ENCODE measurements at places on chromosomes 6 and 20.

GRCh38 chr20:8388707-8389106 is 256.6 kb downstream of the PLCB1 start:
- DNase-seq = no peak

DNA sequence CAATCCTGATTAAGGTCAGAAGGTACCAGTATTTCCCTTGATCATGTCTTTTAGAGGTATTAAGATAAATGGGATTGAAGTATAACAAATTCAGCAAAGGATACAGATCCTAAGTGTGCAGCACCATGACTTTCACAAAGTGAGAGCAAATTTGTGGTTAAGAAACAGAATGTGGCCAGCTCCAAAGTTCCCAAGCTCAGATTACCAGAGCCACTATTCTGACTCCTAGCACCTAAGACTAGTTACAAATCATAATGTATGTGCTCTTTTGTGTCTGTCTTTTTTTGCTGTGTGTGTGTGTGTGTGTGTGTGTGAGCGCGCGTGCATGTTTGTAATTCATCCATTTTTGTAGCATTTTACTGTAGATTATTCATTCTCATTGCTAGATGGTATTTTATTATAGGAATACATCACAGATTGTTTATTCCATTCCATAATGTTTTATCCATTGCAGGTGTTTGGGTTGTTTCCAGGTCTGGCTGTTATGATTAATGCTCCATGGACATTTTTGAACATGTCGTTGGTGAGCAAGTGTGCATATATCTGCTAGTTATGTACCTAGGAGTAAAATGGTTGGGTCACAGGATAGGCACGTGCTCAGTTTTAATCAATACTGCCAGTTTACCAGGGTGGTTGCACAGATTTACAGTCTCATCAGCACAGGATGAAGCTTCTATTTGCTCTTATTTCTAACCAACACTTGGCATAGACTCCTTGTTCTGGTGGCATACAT is 314.0 kb upstream of the JAG1 start:
- DNase-seq = no peak

GRCh38 chr6:53376661-53377226 is 28.0 kb upstream of the ELOVL5 start:
- no peak for DNase-seq

GRCh38 chr6:130132286-130132701 is 90.5 kb downstream of the SAMD3 start:
- DNase-seq = no peak

- DNase-seq = no peak
Measured at GRCh38 chr6:158868122-158868480, 48.9 kb upstream of the EZR start.

- DNase-seq = no peak
Measured at GRCh38 chr6:124131259-124131658, 327.6 kb downstream of the NKAIN2 start.

- DNase-seq = no peak
Measured at GRCh38 chr6:88825856-88826255, 137.6 kb downstream of the RNGTT start.

DNA sequence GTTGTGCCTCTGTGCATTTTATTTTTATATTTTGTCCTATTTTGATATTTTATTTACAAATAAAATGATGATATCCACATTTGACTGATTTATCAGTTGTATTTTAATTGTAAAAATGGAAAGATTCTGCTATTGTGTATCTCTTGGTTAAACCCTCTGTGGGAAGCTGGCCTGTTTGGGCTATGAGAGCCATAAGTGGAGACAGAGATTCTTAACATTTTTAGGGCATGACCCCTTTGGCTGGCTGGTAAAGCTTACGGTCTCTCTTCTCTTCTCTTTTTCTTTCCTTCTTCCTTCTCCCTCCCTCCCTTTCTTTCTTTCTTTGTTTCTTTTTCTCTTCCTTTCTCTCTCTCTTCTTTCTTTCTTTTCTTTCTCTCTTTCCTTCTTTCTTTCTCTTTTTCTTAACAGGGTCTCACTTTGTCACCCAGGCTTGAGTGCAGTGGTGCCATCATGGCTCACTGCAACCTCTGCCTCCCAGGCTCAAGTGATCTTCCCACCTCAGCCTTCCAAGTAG is 172.3 kb upstream of the CDYL start:
- DNase-seq = no peak

DNA sequence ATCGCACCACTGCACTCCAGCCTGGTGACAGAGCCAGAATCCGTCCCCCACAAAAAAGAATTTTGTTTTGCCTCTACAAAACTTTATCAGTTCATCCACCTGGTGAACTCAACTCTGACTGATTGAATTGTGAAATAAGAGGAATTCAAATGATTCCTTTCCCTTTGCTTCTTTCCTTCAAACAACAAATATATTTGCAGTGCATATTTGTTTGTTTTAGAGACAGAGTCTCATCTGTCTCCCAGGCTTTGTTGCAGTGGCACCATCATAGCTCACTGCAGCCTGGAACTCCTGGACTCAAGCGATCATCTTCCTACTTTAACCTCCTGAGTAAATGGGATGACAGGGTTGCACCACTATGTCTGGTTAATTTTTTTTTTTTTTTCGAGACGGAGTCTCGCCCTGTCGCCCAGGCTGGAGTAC is 23.2 kb upstream of the PIM1 start:
- no peak for DNase-seq

DNA sequence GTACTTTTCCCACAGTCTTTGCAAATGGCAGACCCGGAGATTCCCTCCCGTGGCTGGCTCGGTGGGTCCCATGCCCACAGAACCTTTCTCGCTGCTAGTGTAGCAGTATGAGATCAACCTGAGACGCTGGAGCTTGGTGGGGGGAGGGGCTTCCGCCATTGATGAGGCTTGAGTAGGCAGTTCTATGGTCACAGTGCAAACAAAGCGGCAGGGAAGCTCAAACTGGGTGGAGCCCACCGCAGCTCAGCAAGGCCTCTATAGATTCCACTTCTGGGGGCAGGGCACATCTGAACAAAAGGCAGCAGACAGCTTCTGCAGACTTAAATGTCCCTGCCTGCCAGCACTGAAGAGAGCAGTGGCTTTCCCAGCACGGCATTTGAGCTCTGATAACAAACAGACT is 186.0 kb upstream of the KCNK16 start:
- no peak for DNase-seq

DNA sequence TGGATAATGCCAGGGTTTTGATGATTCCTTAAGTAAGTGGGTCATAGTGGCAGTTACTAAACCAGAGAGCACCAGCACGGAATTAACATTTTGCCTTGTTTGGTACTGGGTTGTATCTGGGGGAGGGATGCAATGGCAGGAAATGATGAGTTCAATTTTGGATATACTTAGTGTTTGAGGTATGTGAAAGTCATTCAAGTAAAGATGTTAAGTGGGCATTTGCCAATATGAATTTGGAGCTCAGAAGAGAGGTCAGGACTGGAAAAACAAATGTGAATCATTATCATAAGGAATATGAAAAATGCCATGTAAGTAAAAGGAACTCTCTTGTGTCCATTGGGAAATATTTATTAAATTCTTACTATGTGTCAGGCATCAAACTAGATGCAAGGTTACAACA is 6.2 kb downstream of the PXT1 start:
- DNase-seq = no peak

DNA sequence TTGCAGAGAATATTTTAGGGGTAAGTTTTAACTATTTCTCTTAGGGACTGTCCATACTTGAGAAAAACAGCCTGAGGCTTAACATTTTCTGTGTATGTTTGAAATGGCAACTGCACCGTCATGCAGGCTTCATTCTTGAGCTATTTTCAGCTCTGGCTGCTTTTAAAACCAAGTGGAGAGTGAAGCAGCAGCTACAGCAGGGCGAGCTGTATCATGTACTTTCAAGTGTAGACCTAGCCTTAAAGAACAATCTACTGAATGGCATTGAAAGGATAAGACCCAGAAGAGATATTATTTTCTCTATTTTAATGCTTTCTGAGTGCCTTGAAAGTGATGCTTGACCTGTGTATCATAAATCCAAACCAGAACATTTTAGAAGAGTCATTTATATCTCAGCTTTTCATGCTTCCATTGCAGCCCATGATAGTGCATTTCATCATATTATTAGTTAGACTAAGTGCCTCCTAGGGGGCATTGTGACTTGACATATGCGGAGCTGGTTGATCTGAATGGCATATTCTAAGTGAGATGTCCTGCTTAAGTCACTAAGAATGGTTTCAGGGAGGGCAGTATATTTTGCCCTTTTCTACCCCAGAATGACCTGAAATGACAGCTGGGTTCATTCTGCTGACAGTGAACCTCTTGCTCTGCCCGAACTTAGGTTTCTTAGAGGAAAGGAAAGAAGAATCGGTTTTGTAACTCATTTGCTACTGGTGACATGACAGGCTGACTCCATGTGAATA is 85.3 kb downstream of the NKAIN2 start:
- no peak for DNase-seq

DNA sequence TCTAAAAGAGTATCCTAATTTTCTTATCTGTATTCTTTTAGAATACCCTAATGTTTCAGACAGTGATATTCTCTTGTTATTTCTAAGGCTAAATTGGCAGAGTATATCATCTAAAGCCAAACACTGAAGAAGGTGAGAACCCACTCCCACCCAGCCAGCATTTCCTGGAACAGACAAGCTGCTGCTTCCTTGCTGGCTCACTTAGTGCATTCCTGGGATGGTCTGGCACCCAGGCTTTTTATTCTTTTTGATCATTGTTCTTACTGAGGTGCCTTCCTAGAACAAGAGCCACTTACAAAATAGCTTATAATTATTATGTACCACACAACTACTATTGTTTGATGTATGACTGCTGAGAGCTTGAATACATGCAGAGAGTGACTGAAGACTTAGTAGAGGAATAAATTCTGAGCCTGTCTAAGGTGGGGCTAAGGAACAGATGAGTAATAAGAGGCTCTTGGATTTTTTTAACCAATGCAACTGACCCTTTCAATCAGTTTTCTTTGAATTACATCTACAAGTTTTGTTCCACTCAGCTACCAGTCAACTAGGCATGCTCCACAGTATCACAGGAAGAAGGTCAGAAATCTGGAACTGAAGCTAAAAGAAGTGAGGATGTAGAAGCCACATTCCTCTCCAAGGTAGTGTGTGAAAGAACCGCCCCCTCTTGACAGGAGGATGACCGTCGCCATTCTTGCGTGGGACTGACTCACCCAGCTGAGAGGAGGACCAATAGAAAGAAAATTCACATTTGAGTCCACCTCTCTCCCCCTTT is 30.1 kb downstream of the PRPH2 start:
- DNase-seq = no peak

- DNase-seq = no peak
Measured at GRCh38 chr20:40493549-40493948, 195.5 kb downstream of the MAFB start.

GRCh38 chr6:25166955-25167748 is 112.0 kb upstream of the CARMIL1 start:
- DNase-seq = no peak

- no peak for DNase-seq
Measured at GRCh38 chr6:144384427-144384826, 99.3 kb downstream of the UTRN start.
